ENCODE measurements at places on chromosomes 4 and X.

DNA sequence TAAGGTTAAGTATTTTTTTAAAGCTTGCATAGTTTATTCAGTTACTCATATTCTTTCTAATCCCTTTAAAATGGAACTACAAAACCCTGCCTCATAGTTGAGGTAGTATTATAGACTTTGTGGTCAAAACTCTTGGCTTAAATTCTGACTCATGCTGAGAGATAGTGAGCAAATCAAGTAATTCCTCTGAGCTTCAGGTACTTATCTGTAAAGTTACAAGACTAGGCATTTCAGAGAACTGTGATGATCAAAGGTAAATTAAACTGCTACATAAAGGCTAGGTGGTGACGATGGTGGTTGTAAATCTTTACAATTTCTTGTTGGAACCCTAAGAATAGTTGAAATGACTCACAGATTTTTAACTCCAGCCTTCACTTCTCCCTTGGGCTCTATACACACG, 3.2 kb upstream of the CLOCK start:
- no peak for DNase-seq

DNA sequence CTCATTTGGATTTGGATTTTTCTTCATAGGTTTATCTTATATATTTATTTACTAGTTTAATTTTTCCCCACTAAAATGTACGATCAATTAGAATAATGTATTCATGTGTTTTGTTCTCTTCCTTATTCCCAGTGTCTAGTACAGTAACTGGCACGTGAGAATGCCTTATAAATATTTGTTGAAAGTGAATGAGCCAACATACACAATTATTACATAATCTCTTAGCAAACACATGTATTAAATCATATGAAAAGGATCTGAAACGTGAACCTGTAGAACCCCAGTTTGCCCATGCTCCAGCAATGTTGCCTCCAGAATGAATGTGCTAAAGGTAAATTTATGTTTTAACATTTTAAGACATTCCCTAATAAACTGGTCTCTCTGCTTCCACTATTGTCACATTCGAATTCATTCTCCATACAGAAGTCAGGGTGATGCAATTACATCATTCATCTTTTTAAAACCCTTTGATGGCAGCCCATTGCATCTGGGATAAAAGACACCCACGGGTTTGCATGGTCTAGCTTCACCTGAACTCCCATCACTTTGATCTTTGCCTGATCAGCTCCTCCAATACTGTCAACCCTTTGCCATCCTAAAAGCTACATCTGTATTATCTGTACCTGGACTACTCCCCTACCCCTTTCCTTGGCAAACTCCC, 30.7 kb upstream of the AREG start:
- no peak for DNase-seq

DNA sequence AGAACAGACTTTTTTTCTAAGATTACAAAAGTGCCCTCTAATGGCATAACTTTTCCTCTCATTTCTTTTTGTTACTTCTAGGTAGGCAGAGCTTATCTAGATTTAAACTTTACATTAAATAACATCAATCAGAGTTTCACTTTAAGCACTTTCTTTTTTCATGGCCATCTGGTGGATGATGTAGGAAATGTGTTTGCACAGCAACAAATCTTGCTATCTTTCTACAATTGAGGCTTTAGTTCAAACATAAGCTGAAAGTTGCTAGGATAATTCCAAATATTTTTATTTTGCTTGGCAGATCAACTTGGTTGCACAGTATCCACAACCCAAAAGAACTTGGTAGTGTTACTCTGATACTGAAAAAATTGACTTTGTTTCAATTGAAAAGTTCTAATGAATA, 22.0 kb downstream of the NDNF start:
- DNase-seq = no peak

GRCh38 chr4:184016759-184017668, 111.9 kb downstream of the STOX2 start:
- no peak for DNase-seq

DNA sequence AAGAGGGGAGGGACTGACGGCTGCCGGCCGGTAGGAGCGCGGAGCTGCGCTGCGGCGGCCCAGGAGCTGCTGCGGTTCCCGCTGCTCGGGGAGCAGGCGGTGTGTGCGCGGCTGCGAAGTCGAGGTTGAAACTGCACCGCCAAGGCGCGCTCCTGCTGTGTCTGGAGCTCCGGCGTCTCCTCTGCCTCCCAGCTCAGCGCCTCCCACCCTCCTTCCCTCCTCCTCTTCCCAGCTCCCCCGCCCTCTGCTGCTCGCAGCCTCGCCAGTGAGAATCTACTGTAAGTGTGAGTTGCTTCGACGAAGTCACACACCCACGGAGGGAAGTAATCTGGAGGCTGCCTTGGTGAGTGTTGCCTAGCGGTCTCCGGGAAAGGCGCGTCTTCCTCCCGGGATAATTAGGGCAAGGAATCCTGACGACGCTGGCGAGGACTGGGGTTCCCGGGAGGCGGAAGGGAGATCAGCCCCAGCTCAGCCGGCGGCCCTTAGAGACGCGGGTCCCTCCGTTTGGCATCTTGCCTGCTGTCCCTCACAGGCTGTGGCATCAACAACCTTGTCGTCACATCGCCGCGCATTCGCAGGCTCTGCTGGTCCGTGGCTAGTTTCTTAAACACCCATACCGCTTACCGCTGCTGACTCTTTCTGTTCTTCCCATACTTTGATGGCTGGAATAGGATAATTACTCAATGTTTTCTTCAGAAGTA, at the start of gene EPHA5:
TSS of gene EPHA5 (minus strand) at position 159 of the 701 bp plus-strand sequence. CDS start 747 bp downstream, outside the sequence.
- no peak for DNase-seq

DNA sequence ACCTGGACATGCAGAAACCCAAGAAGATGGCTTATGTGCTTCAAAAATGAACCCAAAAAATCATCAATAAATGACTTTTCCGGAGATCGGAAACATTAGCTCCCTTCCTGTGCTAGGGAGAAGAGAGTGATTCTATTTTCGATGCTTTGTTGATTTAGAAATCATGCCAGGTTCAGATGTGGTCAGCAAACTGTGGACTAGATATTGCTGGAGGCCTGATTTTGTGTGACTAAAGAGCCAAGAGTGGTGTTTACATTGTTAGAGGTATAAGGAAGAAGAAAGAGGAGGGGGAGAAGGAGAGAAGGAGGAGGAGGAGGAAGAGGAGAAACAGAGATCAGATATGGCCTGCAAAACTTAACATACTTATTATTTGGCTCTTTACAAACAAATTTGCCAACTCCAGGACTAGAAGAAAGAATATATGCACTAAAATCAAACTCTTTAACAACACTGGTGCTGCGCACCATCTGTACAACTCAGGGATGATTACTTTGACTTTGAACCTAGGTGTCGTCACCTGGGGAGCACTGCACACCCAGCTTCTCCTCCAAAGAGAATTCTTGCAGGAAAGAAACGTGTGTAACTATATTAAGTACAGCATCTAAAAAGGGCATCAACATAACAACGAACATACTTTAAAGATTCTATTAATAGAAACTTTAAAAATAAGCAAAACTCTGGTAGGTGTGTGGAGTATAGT, 664.9 kb upstream of the LCORL start:
- DNase-seq = no peak

- DNase-seq = no peak
These were observed 25.4 kb downstream of the RBPJ start for GRCh38 chr4:26346203-26346620.

DNA sequence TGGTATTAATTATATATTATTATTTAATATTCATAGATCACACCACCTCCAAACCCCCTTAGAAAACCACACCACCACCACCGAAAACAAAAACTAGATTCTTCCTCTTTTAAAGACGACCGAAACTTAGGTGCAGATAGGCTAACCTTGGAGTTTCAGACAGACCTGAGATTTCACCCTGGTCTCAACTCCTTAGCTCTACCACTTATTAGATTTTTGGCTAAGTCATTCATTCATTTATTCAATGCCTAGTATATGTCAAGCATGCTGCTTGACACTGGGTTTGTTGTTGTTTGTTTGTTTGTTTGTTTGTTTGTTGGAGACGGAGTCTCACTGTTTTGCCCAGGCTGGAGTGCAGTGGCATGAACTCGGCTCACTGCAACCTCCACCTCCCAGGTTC, 9.5 kb upstream of the BMP2K start:
- DNase-seq = no peak

All from activated CD8-positive, alpha-beta memory T cell treated with anti-CD3 and anti-CD28 coated beads for 4 hours (primary cell).